Pancreas (tissue), 10 donors: ENCODE measurements at places on chromosomes 5 and 9. TPM values are rescaled to one million over a fixed set of nuclear protein-coding genes. Genes with fewer than 3 reads are reported as not detected.

Gene FAM174A
- polyA plus RNA-seq: 31.5 TPM

Gene FBXW11
- polyA plus RNA-seq: 6.0 TPM

Gene MSX2
- polyA plus RNA-seq: 0.47 TPM

Gene BTNL8
- 0.31 TPM for polyA plus RNA-seq

Gene GTF3C4
- 1.6 TPM for polyA plus RNA-seq

Gene AJM1
- 9.0 TPM for polyA plus RNA-seq

Gene ADAMTSL2
- polyA plus RNA-seq: 12.9 TPM

Gene NIM1K
- polyA plus RNA-seq: 0.42 TPM

Gene KIF4B
- polyA plus RNA-seq: not detected

Gene ZFP37
- polyA plus RNA-seq: 1.6 TPM

Gene ACOT12
- polyA plus RNA-seq: 0.40 TPM

Gene CD74
- 141 TPM for polyA plus RNA-seq

Gene C9orf152
- 0.85 TPM for polyA plus RNA-seq

Gene NKD2
- 13.1 TPM for polyA plus RNA-seq

Gene PPP2R2B
- polyA plus RNA-seq: 0.53 TPM

Gene SH3GL2
- 2.6 TPM for polyA plus RNA-seq
